ENCODE measurements at places on chromosomes 11 and 22.

- DNase-seq = no peak
Observed at GRCh38 chr11:75233754-75234172, 6.8 kb upstream of the TPBGL start.

GRCh38 chr11:11420191-11420898, 67.3 kb upstream of the CSNK2A3 start:
- DNase-seq = no peak

GRCh38 chr11:98734686-98735085, 286.1 kb upstream of the CNTN5 start:
- no peak for DNase-seq

GRCh38 chr11:2135648-2136201, 3.5 kb downstream of the IGF2 start:
- DNase-seq = no peak

GRCh38 chr11:47595029-47595428, 818 bp upstream of the C1QTNF4 start:
- no peak for DNase-seq

DNA sequence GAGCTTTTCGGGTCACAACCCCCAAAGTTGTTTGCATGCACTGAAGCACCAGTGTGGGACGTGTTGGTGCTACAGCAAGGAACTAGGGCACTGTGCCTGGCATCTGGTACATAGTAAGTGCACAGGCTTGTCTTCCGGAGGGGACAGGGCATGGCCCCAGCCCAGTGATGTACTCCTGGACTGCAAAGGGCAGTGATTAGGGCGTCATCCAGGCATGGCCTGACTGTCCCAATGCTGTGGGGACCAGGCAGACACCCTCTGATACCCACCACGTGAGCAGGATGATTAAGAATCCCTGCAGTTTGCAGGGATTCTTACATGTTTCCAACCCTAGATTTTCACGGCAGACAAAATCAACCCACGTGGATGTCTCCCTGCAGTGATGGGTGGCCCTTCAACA, 50.0 kb upstream of the RFPL3 start:
- DNase-seq = no peak

DNA sequence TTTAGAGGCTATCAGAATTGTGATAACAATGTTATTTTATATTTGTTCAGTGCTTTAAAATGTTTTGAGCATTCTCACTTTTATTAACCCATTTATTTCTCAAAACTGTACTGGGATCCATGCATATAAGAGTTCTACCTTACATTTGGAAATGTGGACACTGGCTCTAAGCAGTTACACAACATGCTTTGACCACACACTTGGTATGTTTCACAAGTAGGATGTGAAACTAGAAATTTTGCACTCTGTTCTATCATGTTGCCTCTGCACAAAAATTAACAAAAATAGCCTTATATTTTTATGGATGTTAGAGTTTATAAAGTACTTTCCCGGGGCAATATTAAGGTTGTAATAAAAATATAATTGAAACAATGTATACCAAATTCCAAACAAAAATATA, 126.9 kb upstream of the CHORDC1 start:
- no peak for DNase-seq

DNA sequence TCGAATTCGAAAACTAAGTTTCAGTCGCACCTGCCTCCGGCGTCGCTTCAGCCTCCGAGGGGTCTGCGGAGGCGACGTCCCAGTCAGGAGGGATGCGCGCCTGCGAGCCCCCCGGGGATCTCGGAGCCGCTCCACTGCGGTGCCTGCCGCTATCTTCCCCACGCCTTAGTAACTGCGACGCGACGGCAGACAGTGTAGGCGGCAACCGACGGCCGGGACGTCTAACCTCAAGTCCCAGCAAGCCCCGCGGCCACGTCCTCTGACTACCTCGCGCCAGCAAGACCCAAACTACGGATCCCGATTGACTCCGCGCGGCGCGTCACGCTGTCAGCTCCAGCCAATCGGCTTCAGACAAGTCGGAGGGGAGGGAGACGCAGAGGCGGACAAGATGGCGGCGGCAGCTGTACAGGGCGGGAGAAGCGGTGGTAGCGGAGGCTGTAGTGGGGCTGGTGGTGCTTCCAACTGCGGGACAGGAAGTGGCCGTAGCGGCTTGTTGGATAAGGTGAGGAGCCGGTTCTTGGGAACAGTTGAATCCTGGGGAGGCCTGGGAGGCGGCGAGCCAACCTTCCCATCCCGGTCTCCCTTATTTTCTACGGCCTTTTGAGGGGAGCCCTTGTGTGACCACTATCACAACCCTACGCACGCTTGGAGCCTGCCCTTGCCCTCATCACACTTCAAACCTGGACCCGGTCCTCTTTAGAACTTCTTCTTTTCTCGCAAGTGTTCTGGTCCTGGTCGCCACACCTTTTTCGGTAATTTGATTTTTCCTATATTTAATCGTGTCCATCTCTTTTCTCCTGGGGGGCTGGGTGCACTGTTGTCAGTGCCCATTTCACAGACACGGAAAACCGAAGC, at the start of the genes SPCS2 and XRRA1:
Gene SPCS2, plus strand, starts transcription at position 369 of the 855 bp plus-strand sequence. Its CDS starts 20 bp downstream, at position 389.
Gene XRRA1, minus strand, starts transcription at position 194 of the 855 bp plus-strand sequence. CDS start 8,213 bp downstream, outside the sequence.
- DNase-seq = peak; percentile 96

DNA sequence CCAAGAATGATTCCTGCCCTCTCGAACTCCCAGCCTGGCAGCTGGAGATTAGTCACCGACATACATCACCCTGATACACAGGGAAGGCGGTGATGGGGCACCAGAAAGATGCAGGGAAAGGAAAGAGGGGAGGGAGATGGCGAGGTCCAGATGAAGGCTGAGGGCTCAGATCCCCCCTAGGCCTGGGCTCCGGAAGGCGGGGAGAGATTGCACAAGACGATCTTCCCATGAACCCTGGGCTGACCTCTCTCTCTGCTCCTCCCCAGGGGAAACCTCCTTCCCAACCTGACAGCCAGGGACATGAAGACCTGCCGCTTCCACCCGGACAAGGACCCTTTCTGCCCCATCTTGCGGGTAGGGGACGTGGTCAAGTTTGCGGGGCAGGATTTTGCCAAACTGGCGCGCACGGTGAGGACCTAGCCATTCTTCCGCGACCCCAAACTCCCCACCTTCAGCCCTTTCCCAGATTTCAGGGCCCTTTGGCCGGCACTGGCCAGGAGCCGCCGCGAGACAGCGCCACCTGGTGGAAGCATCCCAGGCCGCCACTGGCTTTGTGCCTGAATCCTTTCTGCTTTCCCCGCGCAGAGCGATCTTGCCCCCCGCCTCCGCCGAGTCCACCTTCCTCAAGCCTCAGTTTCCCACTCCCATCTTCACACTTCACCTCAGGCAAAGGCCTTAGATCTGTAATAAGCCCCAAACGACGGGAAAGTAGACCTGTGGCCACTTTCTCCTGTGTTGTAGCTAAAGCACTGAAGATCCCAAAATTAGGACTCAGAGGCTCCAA, 11.5 kb downstream of the P2RX3 start:
- no peak for DNase-seq

DNA sequence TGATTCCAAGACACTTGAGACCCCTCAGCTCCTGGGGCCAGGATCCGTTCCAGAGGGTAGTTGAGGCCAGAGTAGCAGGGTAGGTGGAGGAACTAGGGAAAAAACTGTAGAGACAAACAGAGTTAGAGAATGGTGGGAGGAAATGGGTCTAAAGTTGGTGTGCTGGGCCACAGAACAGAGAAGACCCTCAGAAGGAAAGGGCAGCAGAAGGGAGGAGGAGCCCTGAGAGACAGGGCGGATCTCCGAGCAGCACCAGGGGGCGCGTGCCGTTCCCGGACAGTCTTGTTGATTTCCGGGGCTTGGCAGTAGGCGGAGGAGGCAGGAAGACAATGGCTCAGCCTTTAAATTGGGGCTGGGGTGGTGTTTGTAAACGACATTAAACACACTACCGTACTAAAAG, 2.4 kb upstream of the CECR2 start:
- DNase-seq = no peak

- no peak for DNase-seq
Observed at GRCh38 chr11:2302306-2302895, 588 bp downstream of the TSPAN32 start.

- no peak for DNase-seq
Observed at GRCh38 chr11:108198833-108199232, 23.6 kb downstream of the NPAT start.

GRCh38 chr11:110795112-110795624, 82.9 kb upstream of the ARHGAP20 start:
- DNase-seq = no peak

GRCh38 chr11:117924631-117925170, 4.5 kb downstream of the TMPRSS13 start:
- no peak for DNase-seq

DNA sequence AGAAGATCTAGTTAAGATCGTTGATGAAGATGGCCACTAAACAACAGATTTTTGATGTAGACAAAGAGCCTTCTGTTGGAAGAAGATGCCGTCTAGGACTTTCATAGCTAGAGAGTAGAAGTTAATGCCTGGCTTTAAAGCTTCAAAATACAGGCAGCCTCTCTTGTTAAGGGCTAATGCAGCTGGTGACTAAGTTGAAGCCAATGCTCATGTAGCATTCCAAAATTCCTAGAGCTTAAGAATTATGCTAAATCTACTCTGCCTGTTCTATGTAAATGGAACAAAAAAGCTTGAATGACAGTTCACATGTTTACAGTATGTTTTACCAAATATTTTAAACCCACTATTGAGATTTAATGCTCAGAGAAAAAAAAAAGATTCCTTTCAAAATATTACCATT, 492.6 kb downstream of the CNTN5 start:
- DNase-seq = no peak

DNA sequence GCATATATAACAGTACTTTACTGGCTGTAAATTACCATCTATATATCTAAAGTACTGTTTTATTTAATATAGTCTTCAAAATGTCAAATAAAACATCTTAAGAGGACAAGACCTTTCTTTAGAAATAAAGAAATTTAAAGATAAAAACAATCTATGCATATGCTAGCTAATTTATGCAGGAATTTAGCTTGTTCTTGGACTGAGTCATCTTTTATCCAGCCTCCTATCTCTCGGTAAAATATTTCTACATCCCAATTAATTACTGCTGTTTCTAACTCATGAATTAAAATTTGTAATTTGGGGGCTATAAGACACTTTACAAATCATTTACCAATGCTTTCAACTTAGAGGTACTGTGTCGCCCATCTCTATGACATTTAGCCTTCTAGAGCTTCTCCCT, 72.8 kb upstream of the DDI1 start:
- DNase-seq = no peak
